Spinal cord (tissue), 10 donors: ENCODE measurements at places on chromosomes 13 and 19. TPM values are rescaled to one million over a fixed set of nuclear protein-coding genes. Genes with fewer than 3 reads are reported as not detected.

RRAS gene
- polyA plus RNA-seq: 13.4 TPM

PPM1N gene
- polyA plus RNA-seq: 1.8 TPM

PLIN4 gene
- 3.2 TPM for polyA plus RNA-seq

MVB12A gene
- 55.5 TPM for polyA plus RNA-seq

CYP2F1 gene
- polyA plus RNA-seq: 0.41 TPM

PRODH2 gene
- polyA plus RNA-seq: 0.32 TPM

GDF15 gene
- 2.2 TPM for polyA plus RNA-seq

LIPE gene
- polyA plus RNA-seq: 29.4 TPM
